ENCODE measurements at places on chromosomes 2 and 18. TPM values are rescaled to one million over a fixed set of nuclear protein-coding genes. Genes with fewer than 3 reads are reported as not detected.

GRCh38 chr2:26223018-26223417, 21.4 kb downstream of the HADHA start:
- no peak for DNase-seq

DNA sequence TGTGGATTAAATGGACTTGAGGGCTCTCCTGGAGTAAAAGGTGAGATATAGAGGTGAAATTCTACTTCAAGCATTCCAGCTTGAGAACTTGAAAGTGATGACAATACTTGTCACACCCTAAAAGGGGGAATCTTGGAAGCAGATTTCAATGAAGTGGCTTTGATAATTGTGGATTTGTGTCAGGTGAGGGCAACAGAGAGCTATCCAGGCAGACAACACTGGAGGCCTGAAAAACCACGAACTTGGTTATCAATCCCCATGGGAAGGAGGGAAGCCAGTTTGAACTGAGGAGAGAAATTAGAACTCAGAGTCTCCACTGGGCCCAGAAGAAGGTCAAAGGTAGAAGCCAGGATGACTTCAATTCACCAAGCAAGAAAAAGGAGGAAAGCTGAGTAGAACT, 263.9 kb downstream of the FIGN start:
- DNase-seq: no peak

GRCh38 chr2:120873958-120874887, 138.6 kb downstream of the GLI2 start:
- no peak for DNase-seq

ZBTB7C gene
- not detected for total RNA-seq

BAZ2B gene
- 68.8 TPM for total RNA-seq

TNP1 gene
- not detected for total RNA-seq

DNA sequence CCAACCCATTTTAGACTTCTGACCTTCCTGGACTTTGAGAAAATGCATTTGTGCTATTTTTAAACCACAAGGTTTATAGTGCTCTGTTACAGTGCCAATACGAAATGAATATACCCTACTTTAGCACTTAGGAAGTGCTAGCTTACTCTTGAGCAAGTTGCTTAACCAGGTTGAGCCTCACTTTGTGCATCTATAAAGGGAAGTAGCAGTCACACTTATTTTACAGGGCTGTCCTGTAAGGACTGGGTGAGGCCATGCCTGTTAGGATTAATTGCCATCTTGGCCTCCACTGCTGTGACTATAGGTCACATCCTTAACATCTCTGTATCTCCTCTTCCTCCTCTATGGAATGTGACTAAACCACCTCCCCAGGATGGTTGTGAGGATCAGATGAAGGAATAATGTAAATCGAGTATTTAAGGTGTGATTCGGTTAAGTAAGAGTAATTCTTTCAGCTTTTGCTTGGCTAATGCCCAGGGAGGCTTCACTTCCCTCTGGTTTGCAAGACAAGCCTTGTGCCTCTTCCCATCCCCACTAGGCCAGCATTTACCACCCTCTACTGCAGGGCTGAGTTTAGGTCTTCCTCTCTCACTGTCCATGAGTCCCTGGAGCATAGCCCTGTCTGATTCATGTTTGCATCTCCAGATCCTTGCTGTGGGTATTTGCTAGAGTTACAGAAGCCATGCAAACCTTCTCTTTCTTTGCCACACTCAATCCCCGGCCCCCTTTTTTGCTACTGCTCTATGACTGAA, 341.2 kb downstream of the ZNF521 start:
- DNase-seq: no peak

SPOPL gene
- total RNA-seq: 9.2 TPM

GRCh38 chr2:127909019-127909418, 23.3 kb upstream of the AMMECR1L start:
- DNase-seq: no peak

GRCh38 chr2:100182494-100183361, 40.3 kb upstream of the AFF3 start:
- no peak for DNase-seq

DNA sequence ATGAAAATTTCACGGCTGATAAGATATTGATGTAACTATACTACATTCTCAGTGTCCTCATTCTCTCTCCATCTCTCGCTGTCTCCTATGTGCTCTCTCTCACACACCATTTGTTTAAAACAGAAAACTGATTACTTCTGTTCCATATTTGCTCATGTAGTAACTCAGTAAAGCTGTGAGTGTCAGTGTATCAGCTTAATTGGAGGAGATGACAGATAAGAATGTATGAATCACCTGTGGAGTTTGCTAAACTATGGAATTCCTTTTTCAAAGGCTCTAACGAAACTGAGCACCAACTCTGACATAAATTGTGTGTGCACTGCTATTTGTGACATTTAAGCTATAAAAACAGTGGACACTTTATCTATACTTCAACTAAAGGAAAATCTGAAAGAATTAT, 1080.0 kb downstream of the DSC3 start:
- DNase-seq: no peak

- peak; percentile 41 for DNase-seq
Measured at GRCh38 chr18:57775937-57776336, 27.2 kb downstream of the ATP8B1 start.

ALPP gene
- total RNA-seq: not detected

DNA sequence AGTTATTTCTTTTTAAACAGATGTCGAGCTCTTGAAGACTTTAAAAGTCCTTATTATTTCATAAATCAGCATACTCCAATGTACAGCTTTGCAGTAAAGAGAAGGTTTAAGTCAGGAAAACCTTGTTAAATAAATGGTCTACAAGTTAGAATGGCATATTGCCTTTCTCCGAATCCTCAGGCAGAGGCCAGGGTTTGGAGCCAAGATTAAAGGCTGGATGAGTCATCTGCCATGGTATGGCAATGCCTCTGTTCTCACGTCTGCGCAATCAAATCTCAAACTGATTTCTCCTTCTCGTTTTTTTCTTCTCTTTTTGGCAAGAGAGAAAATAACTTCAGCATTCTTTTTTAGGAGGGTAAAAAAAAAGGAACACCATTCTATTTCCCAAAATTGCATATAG, 5.6 kb upstream of the KCNJ3 start:
- DNase-seq: no peak

DNA sequence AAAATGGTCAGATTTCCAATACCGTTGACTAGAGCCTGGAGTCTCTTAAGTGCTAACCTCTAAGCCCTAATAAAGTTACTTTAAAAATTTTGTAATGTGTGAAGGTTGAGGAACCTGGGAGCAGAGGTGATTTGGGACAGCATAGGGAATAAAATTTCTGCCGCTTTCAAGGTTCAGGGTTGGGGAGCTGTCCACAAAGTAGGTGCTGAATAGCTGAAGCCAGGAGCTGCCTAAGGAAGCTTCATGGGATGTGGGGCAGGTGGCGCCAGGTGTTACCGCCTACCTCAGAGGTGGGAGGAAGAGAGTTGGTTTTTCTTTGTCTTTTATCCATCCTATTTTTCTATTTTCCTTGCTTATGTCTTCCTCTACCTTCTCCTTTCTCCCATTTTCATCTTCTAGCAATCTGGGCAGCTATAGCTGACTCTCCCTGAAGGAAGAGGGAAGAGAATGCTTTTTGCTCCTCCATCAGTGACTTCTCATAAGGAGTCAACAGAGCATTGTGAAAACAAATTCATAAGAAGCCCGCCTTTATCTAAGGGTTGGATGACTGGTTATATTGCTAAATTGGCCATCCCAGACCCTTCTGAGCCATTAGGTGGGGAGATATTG, 178.7 kb downstream of the CLIP4 start:
- DNase-seq: peak; percentile 53

CCDC121 gene
- total RNA-seq: 2.6 TPM

GRCh38 chr18:3901811-3902210, 451.8 kb downstream of the TGIF1 start:
- no peak for DNase-seq

LIMS4 gene
- 47.8 TPM for total RNA-seq

GRCh38 chr2:174493549-174494331, 6.9 kb upstream of the GPR155 start:
- DNase-seq: no peak

- DNase-seq: no peak
Measured at GRCh38 chr2:72511906-72512305, 313.9 kb downstream of the EXOC6B start.

DNA sequence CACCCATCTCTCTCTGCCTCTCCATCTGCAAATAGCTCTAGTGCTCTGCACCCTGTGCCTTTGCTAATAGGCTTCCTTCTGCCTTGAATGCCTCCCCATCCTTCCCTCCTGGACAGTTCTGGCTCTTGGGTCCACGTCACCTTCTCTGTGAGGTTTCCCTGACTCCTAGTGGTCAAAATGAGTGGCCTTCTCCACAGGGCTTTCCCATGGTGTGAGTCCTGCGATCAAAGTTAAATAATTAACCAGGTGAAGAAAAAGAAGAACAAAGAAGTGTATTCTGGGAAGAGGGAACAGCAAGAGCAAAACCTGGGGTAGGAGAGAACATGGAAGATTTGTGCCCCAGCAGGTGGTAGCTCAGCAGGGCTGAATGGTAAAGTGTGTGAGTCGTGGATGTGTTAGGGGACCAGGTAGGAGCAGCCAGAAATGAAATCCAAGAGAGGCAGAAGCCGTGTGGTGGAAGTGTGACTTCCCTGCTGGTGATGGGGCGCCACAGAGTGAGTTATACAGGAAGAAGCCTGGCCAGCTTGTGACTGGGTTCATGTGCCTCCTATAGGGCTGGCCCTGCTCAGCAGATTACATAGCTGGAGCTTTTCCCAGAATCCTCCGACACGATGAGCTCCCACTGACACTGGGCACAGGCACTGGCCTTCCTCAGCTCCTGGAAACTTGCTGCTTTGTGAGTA, 93.8 kb upstream of the LDAH start:
- DNase-seq: peak; percentile 33

GRCh38 chr2:72985891-72986683, 68.8 kb downstream of the EMX1 start:
- DNase-seq: no peak

ASAP2 gene
- total RNA-seq: 26.2 TPM

TWIST2 gene
- 0.44 TPM for total RNA-seq

TMEM247 gene
- total RNA-seq: not detected

GRCh38 chr18:47756364-47757016, 174.0 kb downstream of the SMAD2 start:
- peak; percentile 79 for DNase-seq

DNA sequence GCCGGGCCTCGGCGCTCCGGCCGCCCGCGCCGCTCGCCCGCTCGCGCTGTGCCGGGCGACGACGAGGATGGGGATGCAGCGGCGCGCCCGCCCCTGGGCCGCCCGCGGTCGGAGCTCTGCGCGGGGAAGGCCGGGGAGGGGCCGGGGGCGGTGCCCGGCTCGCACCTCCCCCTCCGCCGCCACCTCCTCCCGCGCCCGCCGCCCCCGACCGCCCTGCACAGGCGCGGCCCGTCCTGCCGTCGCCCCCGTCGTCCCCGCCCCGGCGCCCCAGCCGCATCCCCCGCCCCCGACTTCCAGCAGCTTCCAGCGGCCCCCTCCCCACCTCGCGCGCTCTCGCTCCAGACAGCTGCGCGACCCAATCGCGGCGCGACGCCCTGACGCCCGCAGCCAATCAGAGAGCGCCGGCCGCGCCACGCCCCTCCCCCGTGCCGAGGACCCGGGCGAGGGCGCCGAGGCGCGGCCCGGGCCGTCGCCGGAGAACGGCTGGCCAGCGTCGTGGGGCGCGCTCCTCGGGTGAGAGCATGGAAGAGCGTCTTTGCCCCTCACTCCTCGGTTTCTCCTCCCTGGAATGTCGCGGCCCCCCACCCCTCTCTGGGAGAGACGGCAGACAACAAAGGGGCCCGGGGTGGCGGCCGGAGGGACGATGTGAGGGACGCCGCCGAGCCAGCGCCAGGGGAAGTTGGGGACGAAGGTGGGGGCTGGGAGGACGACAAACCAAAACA, at the start of gene MBOAT2:
Gene MBOAT2, minus strand, starts transcription at position 69 of the 722 bp plus-strand sequence. CDS start 70 bp downstream, outside the sequence.
- peak; percentile 95 for DNase-seq

GRCh38 chr2:201882353-201883090, 76.2 kb downstream of the CDK15 start:
- no peak for DNase-seq

LCT gene
- not detected for total RNA-seq

DNA sequence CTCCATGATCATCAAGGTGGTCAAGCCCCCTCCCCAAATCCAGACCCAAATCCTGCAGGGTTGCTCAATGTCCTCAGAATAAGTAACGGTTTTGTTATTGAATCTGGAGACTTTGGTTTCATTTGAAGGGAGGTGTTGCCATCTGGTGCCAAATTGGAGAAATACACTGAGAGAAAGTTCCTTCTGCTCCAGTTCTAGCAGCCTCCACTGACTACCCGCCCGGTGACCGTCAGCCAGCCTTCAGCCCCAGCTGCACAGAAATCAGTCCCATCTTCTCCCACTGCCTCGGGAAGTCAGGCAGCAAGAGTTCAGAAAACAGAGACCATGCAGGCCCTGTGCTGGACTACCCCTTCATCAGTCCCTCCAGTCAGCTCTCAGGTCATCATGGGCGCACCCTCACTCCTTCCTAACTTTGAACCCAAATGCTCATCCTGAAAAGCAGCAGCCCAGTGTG, 38.7 kb downstream of the PKDCC start:
- DNase-seq: peak; percentile 72

GRCh38 chr2:71781695-71782228, 328.4 kb downstream of the DYSF start:
- DNase-seq: no peak

DNA sequence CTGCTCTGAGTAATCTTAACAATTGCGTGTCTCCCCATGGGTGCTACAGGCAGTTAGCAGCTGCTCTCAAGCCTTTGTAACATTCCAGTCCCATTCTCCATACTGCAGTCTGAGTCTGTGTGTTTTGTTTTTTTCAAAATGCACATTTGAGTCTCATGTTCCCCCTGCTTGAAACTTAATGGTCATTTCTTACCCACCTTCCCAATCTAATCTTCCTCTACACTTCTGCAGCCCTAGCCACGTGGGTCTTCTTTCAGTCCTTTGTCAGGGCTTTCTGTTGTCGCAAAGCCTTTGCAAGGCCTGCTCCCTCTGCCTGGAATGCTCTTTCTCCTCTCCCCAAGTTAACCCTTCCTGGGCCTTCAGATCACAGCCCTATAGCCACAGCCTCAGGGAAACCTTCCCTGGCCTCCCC, 24.5 kb downstream of the ELAC1 start:
- DNase-seq: no peak

DNA sequence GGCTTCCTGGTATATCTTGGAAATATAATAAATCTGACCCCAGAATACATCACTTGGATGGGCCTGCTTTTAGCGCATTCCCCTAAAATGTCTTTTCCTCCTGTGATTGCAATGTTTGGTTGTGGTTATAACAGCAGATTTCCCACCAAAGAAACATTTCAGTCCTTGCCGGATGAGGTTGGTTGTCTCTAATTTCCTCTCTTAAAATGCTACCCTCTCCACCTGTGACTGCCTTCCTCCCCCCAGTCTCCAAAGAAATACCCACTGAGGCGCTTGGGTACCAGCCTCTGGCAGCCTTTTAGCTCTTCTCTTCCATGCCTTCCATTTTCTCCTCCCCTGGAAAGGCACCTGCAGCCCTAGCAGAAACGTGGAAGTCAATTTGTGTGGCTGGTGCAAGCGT, 102.1 kb upstream of the SIX3 start:
- DNase-seq: no peak
